ENCODE measurements at places on chromosomes 5 and 9.

DNA sequence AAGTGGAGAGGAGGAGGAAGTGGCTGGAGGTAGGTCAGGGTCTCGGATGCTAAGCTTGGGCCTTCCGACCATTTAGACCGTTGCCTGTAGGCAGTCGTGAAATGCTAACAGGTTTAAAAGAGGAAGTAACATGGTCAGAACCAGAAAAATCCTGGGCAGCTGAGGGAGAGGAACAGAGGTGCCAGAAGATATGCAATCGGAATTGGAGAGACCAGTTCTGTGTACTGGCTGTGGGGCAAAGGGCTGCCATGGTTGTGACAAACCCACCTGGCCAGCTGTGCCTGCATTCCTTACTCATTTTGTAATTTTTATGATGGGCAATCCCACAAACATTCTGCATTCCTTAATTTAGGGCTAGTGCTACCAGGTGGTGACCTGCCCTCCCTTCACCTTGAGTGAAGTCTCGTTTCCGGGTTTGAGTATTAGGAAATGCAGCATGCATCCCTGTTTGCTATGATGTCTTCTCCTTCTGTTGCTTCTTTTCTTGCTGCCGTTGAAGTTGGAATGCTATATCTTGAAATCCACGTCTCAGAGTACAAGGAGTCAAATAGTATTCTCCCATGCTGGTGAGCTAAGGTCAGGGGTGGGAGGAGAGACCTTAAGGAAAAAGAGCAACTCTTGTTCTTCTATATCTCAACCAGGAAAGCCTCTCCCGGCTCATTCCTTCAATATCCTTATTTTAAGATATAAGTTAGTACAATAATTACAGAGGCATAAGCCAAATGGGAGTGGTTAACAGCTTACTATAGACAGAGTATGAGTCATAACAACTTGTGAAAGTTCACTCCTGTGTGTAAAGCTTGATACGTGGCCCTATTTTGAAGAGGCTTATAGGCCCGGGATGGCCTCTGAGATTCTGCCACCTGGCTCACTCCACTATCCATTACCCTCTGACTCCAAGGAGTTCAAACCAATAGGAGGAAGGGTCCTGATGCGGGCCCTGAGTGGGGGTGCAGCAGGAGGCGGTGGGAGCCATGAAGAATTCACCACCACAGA lies 37.0 kb downstream of the B4GALT1 start:
- DNase-seq = peak; percentile 54

DNA sequence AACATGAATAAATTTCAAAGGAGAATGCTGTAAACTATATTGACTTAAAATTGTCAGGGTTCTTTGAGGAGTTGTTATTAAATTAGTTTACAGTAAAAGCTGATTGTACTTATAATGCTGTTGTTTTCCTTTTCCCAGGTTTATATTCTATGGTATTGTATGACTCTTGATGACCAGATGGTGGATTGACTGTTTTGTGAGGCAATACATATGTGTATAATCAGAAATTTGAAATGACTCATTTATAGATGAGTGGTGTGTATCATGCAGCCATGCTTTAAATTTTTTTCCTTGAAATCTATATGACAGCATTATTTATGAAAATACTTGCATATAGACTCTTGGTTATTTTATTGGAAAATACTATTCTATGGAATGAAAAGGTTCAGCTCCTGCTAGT lies 195.3 kb downstream of the CNTLN start:
- no peak for DNase-seq

DNA sequence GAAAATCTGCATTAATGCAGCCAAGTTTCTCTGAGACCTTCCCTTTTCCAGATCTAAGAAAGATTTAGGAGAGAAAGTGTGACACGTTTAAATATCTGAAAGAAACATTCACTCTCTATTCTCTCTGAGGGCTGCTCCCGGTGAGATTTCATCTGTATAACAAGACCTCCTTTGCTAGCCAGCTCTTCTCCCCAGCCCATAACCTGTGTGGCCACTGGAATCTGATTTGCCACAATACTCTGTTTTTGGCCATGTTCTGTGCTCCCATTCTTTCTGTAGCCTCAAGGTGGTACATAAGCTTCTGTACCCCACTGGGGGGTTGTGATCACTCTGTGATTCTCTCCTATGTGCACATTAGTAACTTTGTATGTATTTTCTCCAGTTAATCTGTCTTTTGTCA lies 291.0 kb upstream of the SEMA6A start:
- DNase-seq = no peak

DNA sequence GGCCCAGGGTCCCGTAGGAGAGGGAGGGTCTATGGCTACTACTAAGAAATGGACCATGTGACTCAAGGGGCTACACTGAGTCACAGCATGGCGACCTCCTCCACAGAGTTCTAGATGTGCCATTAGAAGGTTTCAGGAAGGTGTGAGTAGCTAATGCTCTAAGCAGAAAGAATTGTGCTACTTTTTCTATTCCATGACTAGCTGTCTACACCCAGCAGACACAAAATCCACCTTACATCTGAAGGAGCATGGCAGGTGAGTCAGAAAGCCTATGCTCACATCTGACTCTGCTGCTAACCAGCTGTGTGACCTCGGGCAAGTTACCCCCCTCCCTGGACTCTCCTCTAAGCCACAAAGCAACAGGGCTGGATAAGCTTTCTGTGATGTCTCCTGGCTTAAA lies 14.4 kb upstream of the MEIKIN start:
- DNase-seq = no peak

GRCh38 chr9:126661521-126662251 lies 48.0 kb downstream of the LMX1B start:
- DNase-seq = no peak

DNA sequence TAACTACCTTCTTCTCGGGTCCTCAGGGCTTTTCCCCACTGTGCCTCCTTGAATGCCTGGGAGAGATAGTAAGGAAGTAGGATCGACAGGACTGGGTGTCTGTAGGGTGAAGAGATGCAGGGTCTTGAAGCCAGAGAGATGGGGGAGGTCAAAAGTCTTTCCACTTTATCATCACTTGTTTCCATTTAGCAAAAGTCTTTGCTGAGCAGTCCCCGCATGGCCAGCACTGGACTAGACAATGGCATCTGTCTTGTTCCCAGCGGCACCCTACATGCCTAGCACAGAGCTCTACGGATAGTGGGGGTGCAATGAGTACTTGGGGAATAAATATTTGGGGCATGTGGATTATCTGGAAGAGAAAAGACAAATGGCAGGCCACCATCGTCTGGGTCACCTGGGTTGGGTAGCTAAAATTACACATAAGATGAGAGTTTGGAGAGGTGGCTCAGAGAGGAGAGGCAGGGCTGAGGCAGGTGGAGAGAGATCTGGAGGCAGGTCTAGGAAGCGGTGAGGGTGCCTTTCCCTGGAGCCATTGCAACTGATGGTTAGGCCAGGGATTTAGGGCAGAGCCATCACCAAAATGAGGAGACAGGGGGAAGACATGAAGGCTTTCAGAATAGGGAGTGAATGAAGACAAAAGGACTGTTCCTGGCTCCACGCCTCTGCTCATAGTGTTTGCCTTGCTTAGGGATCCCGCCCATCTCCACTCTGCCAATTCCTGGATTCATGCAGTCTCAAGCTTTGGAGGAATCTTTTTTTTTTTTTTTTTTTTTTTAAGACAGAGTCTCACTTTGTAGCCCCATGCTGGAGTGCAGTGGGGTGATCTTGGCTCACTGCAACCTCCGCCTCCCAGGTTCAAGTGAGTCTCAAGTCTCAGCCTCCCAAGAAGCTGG lies 250.8 kb upstream of the KLF4 start:
- DNase-seq = no peak

- no peak for DNase-seq
Measured at GRCh38 chr5:116942622-116943021, 368.0 kb upstream of the SEMA6A start.

GRCh38 chr5:10585518-10585915 lies 21.6 kb downstream of the ANKRD33B start:
- DNase-seq = no peak

DNA sequence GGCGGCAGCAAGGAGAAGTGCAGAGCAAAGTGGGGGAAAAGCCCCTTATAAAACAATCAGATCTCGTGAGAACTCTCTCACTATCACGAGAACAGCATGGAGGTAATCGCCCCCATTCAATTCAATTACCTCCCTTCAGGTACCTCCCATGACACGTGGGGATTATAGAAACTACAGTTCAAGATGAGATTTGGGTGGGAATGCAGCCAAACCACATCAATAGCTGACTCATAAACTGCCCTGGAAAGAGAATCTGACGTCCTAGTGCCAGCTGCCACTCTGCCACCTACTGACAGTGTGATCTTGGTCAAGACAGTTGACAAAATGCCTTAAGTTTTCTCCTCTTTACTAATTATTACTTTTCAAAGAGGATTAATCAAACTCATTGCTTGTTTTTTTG lies 128.3 kb downstream of the GPBP1 start:
- peak; percentile 48 for DNase-seq

- DNase-seq = no peak
Measured at GRCh38 chr5:90876366-90876765, 317.8 kb downstream of the ADGRV1 start.

DNA sequence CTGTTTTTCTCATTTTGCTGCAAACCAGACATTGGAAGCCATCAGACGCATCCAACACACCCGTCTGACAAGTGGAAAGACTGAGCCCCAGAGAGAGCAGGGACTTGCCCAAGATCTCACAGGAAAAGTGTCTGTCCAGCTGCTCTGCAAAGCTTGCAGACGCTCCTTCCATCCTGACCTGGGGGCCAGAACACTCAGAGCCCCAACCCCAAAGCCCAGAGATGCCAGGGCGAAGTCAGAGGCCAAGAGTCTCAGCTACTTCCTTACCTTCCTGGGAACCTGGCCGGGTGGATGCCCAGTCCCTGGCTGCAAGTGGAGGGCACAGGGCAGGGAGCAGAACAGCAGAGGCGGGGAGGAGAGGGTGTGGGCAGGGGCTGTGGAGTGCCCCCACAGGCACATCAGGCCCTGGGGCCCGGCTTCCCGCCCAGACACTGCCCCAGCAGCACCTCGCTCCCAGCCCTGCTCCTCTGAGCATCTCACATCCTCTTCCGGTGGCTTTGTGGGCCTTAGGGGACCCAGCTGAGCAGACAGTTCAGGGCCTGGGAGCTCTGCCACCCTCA lies 9.7 kb upstream of the RALGDS start:
- peak; percentile 81 for DNase-seq

GRCh38 chr5:170148430-170149205 lies 42.9 kb downstream of the FOXI1 start:
- no peak for DNase-seq

GRCh38 chr9:22332202-22332601 lies 114.4 kb upstream of the DMRTA1 start:
- DNase-seq = no peak

DNA sequence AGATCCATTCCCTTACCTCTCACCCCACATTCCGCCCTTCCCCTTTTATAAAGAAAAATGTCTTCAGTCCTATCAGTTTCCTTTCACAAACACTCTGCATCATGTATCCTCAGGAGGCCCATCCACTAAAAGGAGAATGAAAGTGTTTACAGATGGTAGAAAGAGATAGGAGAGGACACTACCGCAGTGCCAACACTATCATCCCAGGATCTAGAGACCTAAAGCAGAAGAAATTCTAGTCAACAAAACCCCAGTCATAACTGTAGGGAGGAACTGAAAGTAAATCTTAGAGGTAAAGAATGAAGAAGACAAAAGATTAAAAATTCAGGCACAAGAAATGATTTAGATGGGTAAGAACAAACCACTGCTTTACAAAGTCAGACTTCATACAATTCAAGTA lies 114.1 kb downstream of the MLLT3 start:
- no peak for DNase-seq

DNA sequence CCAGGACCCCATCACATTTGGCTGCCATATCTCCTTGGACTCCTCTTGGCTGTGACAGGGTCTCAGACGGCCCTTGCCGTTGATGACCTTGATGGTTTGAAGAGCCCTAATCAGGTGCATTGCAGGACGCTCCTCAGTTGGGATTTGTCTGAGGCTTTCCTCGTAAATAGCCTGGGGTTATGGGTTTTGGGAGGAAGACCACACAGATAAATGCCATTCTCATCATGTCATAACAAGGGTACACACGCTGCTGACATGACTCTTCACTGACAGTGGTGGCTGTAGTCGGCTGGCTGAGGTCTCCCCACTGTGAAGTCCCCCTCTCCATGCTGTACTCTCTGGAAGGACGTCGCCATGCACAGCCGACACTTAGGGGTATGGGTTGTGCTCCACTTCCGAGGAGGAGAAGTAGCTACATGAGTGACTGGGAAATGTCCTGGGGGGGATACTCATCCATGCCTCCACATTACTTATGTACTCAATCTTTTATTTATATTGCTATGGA lies 42.9 kb upstream of the SPTLC1 start:
- DNase-seq = no peak

DNA sequence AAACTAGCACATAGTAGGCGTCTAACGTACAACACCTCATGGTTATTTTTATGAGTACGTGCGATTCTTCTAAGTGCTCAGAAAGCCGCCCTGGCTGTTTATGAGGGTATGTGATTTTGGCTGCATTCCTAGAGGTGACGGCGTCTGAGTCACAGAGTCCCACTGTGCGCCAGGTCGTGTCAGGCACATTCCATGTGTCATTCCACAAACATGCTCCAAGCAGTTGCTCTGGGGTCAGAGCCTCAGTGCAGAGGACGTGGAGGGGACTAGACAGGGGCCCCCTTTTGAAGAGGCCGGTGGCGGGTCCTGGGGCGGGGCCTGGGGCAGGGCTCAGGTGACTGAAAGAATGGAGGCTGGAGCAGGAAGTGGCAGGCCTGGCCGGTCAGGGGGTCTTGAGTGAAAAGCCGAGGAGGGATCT lies 51.9 kb downstream of the NEK6 start:
- no peak for DNase-seq

GRCh38 chr5:14665101-14665822 lies 744 bp downstream of the OTULIN start:
- peak; percentile 24 for DNase-seq

DNA sequence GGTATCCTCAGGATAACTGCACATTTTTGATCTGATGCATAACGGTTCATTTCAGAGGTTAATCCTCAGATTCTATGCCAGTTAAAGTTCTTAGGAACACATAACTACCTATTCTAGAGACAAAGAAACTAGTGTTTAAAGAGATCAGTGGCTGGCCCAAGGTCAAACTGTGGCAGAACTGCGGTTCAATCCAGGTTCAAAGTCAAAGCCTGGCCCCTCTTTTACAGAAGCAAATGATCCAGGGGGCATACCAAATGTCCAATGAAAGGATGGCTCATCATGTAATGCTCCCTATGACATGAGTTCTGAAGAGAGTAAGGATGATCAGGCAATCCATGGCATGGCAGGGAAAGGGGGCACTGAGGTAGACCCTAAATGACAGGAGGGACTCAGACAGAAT lies 283.3 kb downstream of the SPOCK1 start:
- no peak for DNase-seq

DNA sequence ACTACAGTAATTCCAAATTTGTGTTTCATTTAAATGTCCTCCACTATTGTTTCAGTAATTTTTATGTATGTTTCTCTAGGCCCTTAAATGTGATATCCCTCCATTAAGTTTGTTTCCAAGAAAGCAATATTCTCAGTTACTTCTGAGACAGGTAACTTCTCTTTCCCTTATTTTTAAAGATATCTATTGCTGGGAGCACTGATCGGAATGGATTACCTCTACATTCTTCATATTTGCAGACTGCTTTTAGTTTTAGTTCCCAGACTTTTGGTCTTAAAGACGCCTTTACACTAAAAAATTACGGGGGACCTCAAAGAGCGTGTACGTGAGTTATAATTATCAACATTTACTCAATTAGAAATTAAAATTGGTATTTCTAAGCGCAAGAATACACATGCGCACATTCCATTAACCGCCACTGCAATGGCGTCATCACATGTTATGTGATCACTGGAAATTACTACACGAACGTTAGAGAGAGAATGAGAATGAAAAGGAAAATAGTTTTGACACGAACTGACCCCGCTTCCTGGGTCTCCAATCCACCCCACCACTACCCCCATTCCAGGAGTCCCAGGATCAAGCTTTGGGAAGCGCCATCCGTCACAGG lies 519 bp upstream of the RAD50 start:
- DNase-seq = no peak

- DNase-seq = no peak
Measured at GRCh38 chr5:164617290-164617689, 1111.9 kb downstream of the MAT2B start.

Measured in CD4-positive, alpha-beta T cell treated with Interleukin-4 for 4 hours (primary cell).